ENCODE measurements at places on chromosomes 6 and 20.
A peak's percentile ranks its signal among the peaks of the same experiment; 100 is the strongest.

DNA sequence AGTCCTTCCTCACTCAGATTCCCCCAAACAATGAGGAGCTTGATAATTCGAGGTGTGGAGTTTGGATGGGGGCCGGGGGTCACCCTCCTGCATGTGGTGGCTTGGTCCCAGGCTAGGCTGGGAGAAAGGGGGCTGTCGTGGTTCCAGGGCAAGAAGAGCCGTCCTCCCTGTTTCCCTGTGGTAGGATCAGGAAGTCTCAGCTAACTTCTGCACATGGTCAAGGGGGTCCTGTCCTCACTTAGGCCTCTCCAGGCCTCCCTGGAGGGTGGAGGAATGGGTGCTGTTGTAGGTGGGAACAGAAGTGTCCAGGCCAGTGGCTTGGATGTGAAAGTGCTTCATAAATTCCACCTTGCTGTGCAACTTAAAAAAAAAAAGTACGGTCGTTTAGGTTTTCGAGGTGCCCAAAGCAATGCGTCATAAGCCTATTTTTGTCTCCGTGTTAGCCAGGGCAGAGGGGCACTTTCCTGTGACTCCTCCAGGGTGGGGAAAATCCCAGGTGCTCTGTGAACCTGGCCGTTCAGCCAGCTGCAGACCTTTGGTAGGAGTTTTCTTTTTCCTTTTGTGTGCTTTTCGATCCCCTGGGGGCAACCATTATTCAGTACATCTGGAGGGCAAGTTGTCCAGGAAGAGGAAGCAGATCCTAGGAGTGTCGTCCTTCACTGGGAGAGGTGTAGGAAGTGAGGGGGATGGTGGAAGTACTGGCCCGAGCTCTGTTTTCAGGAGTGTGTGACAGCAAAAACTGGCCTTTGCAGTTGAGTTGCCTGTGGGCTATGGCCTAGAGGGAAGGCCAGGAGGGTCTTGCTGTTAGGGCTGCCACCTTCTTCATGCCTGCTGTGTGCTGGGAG lies 9.6 kb downstream of the IGF2R start:
- no peak for DNase-seq

DNA sequence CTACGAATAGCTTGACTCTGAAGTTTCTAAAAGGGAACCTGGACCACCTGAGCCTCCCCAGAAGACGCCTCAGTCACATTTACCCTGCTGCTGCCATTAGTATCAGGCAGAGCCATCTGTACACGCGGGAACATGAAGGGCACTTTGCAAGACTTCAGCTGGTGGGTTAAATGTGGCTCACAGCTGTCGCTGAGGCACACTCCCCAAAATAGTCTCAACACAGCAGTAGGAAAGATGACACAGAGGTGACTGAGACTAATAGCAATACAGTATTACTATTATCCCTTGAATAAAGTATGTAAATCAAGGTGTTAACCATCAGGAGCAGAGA lies 29.0 kb downstream of the PSMB1 start:
- no peak for DNase-seq

DNA sequence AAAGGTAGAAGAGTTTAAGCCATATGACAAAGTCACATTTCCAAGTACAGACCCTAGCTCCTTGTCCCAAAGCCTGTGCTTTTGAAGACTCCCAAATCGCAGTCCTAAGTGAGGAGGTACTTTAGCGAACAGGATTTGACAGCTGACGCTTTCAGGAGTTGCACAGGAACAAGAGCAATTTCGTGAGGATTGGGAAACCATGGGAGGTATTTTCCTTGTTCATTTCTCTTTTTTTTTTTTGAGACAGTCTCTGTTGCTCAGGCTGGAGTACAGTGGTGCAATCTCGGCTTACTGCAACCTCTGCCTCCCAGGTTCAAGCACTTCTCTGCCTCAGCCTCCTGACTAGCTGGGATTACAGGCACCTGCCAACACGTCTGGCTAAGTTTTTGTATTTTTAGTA lies 150.6 kb downstream of the MTHFD1L start:
- no peak for DNase-seq

DNA sequence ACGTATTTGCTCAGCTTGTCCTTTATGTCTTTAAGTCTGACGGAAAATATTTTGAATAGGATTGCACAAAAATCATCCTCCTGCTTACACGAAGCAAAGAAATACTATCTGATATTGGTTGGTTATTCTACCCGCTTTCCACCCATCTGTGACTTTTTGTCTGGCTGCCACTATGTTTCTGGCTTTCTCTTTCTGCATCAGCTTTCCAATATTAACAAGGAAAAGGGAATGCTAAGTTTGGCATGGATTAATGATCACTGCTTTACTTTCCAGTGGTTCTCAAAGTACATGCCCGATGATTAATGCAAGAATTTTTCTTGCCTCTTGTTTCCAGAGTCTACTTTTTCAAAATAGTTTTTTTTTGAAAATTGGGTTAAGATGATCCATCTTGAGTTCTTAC lies 57.0 kb downstream of the RNF144B start:
- DNase-seq = no peak

GRCh38 chr6:12414096-12414675 lies 124.0 kb downstream of the EDN1 start:
- no peak for DNase-seq

DNA sequence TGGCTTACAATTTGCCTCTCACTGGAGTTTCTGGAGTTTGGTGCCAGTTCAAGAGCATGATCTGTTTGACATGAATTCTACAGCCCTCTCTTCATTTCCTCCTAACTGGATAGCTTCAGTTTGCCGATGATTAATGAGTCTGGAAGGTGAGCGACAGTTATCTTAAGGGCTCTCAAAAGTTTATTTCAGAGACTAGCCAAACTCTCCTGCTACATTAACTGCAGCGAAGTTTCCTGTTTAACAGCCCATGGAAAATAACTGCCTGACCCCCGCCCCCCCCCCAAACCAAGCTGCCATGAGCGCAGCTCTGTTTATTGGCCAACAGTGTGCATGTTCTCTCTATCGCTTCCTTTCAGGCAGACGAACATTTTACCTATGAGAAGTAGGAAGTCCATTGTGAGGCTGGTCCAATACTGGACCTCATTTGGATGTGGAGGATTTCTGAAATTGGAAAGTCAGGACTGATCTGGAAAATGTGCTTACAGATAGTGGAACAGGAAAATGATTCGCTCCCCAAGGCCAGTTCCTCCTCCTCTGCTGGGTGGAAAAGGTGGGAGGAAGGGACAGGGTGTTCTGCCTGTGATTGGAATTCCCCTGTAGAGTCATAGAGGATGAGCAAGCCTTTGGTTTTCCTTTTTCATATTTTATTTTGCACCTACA lies 522.2 kb upstream of the JAG1 start:
- no peak for DNase-seq

GRCh38 chr6:11783524-11784064 lies 5.0 kb upstream of the ADTRP start:
- DNase-seq = no peak

DNA sequence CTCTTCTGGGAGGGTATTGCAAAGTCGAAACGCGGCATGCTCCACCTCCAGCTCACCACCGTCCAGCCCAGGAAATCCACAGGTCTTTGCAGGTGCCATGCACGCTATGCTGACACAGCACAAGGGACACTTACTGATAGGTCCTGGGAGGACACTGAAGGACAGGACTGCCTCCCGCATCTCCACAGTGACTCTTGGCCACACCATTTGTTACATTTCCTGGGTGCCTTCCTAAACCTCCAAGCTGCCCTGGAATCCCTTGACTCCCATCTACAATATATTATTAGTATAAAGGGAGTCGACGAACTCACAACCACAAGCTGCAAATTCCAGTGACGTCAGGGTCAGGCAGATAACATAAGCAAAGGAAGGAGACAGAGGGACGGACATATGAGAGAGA lies 106.9 kb downstream of the JPH2 start:
- no peak for DNase-seq

- no peak for DNase-seq
Observed at GRCh38 chr6:31948753-31949413, 3.0 kb downstream of the CFB start.

GRCh38 chr6:129102741-129103140 lies 219.8 kb downstream of the LAMA2 start:
- DNase-seq = no peak

- no peak for DNase-seq
Observed at GRCh38 chr20:1440024-1440423, 26.6 kb downstream of the NSFL1C start.

GRCh38 chr6:78867020-78867369 lies 356 bp upstream of the IRAK1BP1 start:
- DNase-seq = no peak

DNA sequence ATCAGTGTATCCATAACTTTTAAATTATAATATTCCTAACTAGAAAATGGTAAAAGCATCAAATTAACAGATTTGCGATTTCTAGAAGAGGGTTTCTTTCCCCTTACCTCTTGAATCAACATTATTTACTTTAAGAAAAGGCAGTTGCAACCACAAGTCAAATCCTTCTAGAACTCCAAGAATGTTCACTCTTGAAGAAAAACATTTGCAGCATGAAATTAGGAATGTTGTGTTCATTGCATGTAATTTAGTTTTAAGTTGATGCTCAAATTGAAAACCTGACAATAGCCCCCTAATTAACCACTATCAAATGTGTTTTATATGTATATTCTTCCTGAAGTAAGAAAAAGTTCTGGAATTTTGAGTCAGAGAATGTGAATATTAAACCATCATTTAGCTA lies 2.3 kb upstream of the REV3L start:
- DNase-seq = no peak

GRCh38 chr6:1255636-1256365 lies 56.1 kb upstream of the FOXQ1 start:
- DNase-seq = no peak

DNA sequence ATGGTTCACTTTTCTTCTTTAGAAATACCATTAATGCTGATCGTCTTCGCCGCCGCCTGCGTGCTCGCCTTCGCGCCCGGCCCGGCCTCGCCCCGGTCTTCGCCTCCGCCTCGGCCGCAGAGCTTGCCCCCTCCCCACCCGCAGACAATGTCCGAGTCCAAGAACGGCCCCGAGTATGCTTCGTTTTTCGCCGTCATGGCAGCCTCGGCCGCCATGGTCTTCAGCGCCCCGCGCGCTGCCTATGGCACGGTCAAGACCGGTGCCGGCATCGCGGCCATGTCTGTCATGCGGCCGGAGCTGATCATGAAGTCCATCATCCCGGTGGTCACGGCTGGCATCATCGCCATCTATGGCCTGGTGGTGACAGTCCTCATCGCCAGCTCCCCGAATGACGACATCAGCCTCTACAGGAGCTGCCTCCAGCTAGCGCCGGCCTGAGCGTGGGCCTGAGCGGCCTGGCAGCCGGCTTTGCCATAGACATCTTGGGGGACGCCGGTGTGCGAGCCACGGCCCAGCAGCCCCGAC lies 4.8 kb upstream of the PRPH2 start:
- peak; percentile 4 for DNase-seq

DNA sequence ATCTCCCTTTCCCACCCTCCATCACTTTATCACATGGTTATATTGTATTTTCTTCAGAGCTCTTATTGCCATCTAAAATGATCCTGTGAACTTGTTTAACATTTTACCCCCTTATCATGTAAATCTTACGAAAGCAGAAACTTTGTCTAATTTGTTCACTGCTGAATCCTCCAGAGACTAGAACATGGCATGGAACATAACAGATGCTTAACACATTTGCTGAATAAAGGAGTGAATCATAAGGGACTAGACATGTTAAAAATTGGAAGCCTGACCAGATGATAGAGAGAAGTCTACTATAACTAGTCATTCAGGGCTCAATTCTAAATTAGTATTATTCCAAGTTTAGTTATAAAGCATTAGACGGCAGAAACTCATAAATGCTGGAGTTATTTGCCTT lies 73.3 kb downstream of the MAN1A1 start:
- no peak for DNase-seq

- DNase-seq = no peak
Observed at GRCh38 chr6:4031442-4031841, 47.5 kb downstream of the FAM217A start.
